ENCODE measurements at places on chromosomes 12 and 14.

- no peak for DNase-seq
These were observed 52.3 kb downstream of the VEZT start for GRCh38 chr12:95269892-95270291.

- no peak for DNase-seq
These were observed 25.0 kb downstream of the EIF2S1 start for GRCh38 chr14:67385120-67385519.

- DNase-seq: no peak
These were observed 6.8 kb downstream of the VRK1 start for GRCh38 chr14:96803958-96804357.

DNA sequence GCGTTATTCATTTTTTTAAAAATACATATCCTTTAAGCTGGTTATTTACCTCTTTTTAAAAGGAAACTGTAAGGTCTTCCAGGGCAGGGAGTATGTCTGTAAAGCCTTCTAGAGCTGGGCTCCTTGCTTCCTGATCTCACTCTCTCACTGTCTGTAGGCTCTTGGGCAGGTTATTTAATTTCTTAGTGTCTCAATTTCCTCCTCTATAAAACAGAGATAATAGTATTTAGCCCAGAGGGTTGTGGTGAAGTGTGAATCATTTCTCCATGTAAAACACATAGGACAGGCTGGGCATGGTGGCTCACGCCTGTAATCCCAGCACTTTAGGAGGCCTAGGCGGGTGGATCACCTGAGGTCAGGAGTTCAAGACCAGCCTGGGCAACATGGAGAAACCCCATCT is 25.9 kb upstream of the LTA4H start:
- DNase-seq: no peak
